Mesothelial cell of epicardium (in vitro differentiated cells): ENCODE measurements at places on chromosomes 11 and 22. TPM values are rescaled to one million over a fixed set of nuclear protein-coding genes. Genes with fewer than 3 reads are reported as not detected.

DNA sequence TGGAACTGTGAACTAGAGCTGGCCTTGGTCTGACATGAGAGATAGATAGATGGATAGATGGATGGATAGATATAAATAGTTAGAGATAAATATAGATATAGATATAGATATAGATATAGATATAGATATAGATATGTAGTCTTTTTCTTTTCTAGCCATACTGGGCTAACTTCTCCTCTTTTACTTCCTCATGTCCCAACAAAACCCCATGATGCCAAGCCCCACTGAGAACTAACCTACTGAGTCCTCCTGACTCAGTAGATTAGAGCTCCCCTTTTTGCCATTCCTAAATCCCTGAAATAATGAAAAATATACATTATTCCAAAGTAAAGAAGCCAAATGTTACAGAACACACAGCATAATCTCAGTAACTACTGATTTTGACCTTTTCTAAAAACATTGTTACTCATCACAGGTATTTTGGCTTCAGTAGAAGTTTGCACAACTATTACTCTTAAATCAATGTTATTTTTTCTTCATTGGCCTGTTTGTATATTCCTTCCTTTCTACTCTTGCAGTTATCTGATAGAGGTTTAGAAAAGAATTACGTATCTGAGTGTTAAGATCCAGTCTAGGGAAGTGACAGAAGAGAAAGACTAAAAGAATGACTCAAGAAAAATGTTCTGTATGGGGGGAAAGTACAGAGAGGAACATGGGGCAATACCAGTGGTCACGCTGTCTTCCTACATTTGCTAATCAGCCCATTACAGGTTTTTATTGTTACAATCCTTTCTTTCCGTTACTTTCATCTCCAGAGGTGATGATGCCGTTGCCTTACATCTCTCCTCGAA, 6.0 kb upstream of the OR10D3 start:
- DNase-seq, result no peak
- H3K27me3 ChIP-seq, result peaks cover 4% of the 10 kb centered on the region
- H3K27ac ChIP-seq, result no peak overlapping the region
- H3K36me3 ChIP-seq, result no peaks in the 10 kb centered on the region
- peaks cover 3% of the 10 kb centered on the region for H3K4me1 ChIP-seq

- peaks cover 2% of the 10 kb centered on the region for H3K27me3 ChIP-seq
- no peaks in the 10 kb centered on the region for H3K36me3 ChIP-seq
- no peak overlapping the region for H3K27ac ChIP-seq
- no peak for DNase-seq
- no peak overlapping the region for H3K4me3 ChIP-seq
- peaks cover 5% of the 10 kb centered on the region for H3K4me1 ChIP-seq
These were observed 555.9 kb downstream of the INSC start for GRCh38 chr11:15670520-15671070.

- no peak overlapping the region for H3K4me3 ChIP-seq
- no peak for DNase-seq
- H3K27me3 ChIP-seq, result no peaks in the 10 kb centered on the region
- H3K4me1 ChIP-seq, result no peaks in the 10 kb centered on the region
- no peak overlapping the region for H3K27ac ChIP-seq
These were observed 17.9 kb upstream of the TRMU start for GRCh38 chr22:46317646-46318045.

TSPAN4 gene
- 94.1 to 98.8 TPM (median 96.6 TPM) in 3 replicates for total RNA-seq

DNA sequence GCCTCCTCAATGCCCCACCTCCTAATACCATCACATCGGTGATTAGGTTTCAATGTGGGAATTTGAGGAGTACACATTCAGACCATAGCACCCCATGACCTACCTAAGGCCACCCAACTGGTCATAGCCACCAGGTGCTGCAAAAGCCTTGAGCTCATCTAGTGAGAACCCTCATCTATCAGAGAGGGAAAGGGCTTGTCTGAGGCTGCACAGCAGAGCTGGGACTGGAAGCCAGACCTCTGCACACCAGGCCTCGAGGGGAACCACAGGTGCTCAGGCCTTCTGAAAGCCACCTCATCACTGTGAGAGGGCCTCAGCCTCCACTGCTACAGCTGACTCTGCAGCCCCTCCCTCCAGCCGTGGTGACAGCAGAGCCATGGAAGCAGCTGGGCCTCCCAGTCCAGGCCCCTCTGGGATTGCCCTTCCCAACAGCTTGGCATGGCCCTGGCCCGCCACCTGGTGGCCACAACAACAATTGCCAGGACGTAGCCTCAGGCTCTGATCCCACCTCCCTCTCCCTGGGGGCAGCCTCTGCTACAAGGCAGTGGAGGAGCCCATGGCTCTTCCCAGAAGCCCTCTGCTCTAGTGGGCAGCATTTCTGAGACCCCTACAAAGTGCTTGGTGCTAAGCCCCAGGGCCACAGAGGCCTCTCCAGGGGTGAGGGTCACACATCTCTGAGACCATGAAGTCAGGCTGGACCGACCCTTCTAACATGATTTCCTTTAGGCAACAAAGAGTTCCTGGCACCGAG, 41.0 kb upstream of the PRDM11 start:
- peaks cover 33% of the 10 kb centered on the region for H3K27me3 ChIP-seq
- H3K4me3 ChIP-seq, result no peak overlapping the region
- H3K27ac ChIP-seq, result no peak overlapping the region
- H3K36me3 ChIP-seq, result no peaks in the 10 kb centered on the region

OR2AG1 gene
- not detected in 3 replicates for total RNA-seq

DNA sequence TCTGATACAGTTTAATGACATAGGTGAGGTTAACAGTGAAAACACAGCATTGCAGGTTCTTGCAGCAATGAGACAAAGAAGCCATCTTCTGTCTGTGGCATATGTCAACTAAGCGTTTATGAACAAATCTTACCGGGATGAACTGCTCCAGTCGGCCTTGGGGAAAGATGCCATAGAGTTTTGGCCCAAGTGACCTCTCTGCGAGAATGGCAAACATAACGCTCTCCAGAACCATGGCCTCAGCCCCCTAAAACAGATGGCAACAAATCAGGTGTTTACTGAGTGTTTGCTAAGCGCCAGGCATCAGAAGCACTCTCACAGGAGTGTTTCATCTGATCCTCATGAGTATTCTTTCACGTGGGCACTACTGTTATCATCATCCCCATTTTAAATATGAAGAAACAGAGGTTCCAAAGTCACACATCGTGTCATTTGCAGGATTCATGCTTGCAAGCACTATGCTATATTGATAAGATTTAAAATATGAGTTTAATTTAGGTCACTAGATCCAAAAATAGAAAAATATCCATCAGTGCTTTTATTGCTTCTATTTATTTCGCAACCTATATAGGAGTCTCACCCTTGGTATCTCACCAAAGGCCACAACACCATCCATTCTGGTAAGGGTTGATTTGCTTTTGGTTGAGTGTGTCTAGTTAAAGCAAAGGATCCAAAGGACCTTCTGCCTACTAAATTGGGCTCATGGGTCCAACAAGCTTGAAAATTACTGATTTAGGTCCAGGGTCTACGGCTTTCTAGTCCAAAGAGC, 35.9 kb downstream of the TCIRG1 start:
- no peak for DNase-seq
- peaks cover 11% of the 10 kb centered on the region for H3K4me1 ChIP-seq
- no peaks in the 10 kb centered on the region for H3K27me3 ChIP-seq
- H3K36me3 ChIP-seq, result peaks cover 31% of the 10 kb centered on the region
- no peak overlapping the region for H3K27ac ChIP-seq

DNA sequence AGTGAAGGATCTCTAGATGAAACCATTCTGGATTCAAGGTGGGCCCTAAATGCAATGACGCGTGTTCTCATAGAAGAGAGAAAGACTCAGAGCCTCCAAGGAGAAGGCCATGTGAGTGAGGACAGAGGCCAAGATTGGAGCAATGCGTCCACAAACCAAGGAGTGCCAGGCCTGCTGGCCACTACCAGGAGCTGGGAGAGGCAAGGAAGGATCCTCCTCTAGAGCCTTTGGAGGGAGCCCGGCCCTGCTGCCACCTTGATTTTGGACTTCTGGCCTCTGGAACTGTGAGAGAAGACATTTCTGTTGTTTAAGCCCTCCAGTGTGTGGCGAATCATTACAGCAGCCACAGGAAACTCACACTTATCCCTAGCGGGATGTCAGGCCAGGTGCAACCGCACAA, 52.7 kb upstream of the SHANK2 start:
- peaks cover 7% of the 10 kb centered on the region for H3K27me3 ChIP-seq
- no peaks in the 10 kb centered on the region for H3K36me3 ChIP-seq
- H3K4me1 ChIP-seq, result no peaks in the 10 kb centered on the region
- H3K4me3 ChIP-seq, result no peak overlapping the region
- no peak overlapping the region for H3K27ac ChIP-seq
- peak; percentile 19 for DNase-seq
